Fibroblast of skin of right biceps (primary cell): ENCODE measurements at places on chromosomes 16 and 17.

GRCh38 chr17:17831208-17832031 is 5.4 kb downstream of the SREBF1 start:
- no peak for DNase-seq

- DNase-seq: no peak
These were observed 20.9 kb downstream of the OSBPL7 start for GRCh38 chr17:47800686-47801085.

DNA sequence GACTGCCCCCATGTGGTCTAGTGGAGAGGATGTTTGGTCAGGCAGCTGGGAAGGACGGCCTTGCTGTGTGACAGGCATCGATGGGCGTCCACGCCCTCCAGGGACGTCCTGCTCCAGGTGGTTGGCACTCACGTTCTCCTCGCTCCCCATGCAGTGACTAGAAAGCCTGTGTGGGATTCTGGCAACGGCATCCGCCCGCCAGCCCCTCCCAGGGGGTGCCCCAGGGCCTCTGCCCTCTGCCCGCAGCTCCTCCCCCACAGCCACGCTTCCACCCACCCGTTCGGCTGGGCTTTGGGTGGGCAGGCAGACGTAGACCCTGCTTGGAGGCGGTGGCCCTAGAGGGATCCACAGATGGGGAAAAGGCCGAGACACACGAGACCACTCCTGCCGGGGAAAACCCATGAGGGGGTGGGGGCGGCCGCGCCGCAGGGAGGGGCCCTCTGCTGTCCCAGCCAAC is 4.7 kb upstream of the IL17C start:
- DNase-seq: peak; percentile 22

DNA sequence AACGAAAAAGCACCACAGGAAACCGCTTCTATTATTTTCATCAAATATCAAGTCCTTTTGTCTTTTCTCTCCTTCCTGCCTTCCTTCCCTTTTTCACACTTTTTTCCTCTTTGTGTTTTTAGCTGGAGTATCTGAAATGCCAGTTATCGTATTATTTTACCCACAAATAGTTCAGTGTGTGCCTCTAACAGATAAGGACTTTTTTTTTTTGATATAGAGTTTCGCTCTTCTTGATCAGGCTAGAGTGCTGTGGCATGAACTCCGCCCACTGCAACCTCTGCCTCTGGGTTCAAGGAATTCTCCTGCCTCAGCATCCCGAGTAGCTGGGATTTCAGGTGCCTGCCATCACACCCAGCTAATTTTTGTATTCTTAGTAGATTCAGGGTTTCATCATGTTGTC is 10.7 kb downstream of the DNAAF1 start:
- no peak for DNase-seq

DNA sequence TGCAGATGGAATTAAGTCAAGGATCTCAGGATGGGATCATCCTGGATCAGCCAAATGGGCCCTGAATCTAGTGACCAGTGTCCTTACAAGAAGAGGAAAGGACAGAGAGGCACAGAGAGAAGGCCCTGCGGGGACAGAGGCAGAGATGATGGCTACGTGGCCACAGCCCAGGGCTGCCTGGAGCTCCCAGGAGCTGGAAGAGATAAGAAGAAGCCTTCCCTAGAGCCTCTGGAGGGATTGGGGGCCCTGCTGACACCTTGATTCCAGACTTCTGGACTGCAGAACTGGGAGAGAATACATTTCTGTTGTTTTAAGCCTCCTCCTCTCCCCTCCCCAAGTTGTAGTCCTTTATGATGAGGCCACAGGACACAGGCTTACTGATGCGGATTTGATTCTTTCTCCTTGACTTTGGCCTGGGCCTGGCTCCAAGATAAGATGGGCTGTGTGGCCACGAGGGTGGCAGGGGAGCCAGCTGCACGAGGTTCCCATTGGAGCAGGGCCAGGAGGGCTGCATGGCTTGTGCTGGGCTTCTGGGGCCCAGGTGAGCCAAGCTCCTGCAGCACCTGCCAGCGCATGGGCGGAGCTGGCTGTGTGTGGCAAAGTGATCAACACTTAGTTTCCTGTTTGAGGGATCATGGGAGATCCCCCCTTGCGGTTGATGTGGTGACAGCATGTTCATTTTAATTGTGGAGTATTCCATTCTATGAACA is 146.1 kb downstream of the IRF8 start:
- no peak for DNase-seq

DNA sequence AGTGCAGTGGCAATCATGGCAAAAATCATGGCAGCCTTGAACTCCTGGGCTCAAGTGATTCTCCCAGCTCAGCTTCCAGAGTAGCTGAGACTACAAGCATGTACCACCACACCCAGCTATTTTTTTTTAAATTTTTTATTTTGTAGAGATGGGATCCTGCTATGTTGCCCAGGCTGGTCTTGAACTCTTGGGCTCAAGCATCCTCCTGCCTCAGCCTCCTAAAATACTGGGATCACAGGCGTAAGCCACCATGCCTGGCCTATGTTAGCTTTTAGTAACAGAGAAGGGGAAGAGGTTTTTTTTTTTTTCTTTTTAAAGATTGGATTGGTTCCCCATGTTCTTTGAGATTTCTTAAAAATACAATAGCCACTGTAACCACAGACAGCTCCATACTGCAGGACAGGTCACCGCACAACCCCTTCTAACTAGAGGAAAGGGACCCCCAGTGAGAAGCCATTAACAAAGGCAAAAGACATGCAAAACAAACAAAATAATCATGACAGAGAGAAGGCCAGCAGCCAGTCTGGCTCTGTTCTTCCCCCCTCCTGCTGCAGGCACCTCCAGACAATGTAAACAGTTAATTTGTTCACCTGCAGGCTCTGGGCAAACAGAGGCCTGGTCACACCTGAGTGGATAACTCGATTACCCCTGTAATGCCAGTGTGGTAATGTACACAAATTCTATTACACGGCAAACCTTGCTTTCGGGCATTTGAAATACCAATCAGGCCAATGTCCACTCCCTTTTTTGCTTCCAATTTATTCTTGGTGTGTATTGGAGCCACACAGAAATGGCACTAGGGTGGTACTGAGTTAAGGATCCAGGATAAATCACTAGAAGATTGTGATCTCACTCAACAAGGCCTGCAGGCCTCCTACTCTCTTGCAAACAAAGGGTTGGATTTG is 52.9 kb downstream of the SNX11 start:
- no peak for DNase-seq

GRCh38 chr17:81513372-81513752 is 763 bp upstream of the ACTG1 start:
- DNase-seq: peak; percentile 79

GRCh38 chr17:65278820-65279184 is 141.6 kb downstream of the RGS9 start:
- no peak for DNase-seq

GRCh38 chr16:27511657-27512448 is 37.9 kb downstream of the GTF3C1 start:
- DNase-seq: no peak

DNA sequence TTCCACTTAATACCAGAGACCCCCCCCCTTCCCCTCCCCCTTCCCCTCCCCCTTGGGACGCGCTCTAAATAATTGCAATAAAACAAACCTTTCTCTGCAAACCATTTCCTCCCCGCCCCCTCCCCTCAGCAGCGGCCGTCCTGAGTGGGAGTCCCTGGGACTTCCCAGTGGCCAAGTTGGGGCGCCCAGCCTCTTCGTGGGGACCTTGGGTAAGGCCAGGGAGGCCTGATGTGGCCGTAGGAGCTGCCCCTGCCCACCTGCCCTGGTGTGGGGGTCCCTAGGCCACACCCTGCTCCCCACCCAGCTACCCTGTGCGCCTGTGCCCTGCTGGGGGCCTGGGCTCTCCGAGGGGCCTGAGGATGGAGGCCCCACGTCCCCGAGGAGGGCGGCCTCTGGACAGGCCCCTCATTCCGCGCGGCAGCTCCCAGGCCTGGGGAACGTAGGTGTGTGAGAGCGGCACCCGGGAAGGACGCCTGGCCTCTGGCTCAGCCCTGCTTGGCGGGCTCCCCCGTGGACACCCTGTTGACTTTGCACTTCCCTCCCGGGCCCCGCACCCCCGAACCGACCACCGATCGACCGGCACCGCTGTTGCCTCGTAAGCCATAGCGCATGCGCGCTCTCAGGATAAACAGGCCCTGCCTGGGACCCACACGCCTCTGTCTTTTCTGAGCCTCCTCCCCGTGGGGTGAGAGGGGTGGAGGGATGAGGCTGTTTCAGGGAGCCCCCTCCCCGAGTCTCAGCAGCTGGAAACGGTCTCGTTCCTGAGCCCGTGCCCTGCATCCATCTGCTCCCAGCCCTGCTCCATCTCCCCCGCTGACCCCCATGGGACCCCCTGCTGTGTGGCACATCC is 9.0 kb downstream of the NTHL1 start:
- no peak for DNase-seq
